ENCODE measurements at places on chromosomes 6 and 20. TPM values are rescaled to one million over a fixed set of nuclear protein-coding genes. Genes with fewer than 3 reads are reported as not detected.

GRCh38 chr20:63714858-63715257, 7.0 kb downstream of the ZGPAT start:
- H3K36me3 ChIP-seq, result peaks cover 52% of the 10 kb centered on the region
- H3K27ac ChIP-seq, result no peak overlapping the region
- no peak overlapping the region for H3K4me3 ChIP-seq
- no peaks in the 10 kb centered on the region for H3K27me3 ChIP-seq

- H3K4me1 ChIP-seq, result peaks cover 14% of the 10 kb centered on the region
- H3K4me3 ChIP-seq, result no peak overlapping the region
- no peaks in the 10 kb centered on the region for H3K27me3 ChIP-seq
- peak overlapping the region; percentile 65 for H3K27ac ChIP-seq
Observed at GRCh38 chr6:113823916-113824315, 33.2 kb upstream of the MARCKS start.

DNA sequence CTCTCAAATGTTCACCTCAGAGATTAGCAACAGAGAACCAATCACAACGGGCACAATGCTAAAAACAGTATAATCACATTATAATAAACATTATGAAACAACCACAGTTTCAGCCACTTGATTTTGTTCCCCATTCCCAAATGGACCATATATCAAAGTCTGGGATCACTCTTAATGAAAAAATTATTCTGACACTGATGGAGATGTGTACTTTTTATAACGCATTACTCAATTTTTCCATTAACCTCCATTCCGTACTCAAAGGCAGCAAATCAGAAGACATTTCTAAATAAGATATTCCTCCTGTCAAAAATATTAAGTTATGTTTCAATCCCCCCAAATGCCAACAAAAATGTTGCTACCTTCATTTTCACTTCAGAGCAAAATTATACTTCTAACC, 2.8 kb downstream of the CPNE1 start:
- no peak for DNase-seq
- H3K4me3 ChIP-seq, result no peak overlapping the region
- H3K27ac ChIP-seq, result no peak overlapping the region
- peaks cover 6% of the 10 kb centered on the region for H3K4me1 ChIP-seq
- no peaks in the 10 kb centered on the region for H3K27me3 ChIP-seq
- no peaks in the 10 kb centered on the region for H3K36me3 ChIP-seq

DNA sequence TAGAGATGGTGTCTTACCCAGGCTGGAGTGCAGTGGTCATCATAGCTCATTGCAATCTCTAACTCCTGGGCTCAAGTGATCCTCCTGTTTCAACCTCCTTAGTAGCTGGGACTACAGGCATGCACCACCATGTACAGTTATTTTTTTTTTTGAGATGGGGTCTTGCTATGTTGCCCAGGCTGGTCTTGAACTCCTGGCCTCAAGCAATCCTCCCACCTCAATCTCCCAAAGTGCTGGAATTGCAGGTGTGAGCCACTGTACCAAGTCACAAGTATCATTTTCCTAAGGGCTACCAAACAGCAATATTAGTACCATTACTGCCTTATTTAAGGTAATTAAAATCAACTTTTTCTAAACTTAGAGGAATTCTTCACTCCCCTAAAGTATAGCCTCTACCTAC, 49.4 kb downstream of the BACH2 start:
- H3K27me3 ChIP-seq, result no peaks in the 10 kb centered on the region
- H3K4me3 ChIP-seq, result no peak overlapping the region
- H3K36me3 ChIP-seq, result no peaks in the 10 kb centered on the region

The GRIK2 gene
- 1.3 TPM for total RNA-seq

The BTBD9 gene
- 10.5 TPM for total RNA-seq

The CTAGE9 gene
- total RNA-seq, result not detected

The NEDD9 gene
- total RNA-seq, result 18.4 TPM
